ENCODE measurements at places on chromosomes 3 and 15.
A peak's percentile ranks its signal among the peaks of the same experiment; 100 is the strongest.

- DNase-seq: no peak
Measured at GRCh38 chr3:167705840-167706239, 28.9 kb downstream of the PDCD10 start.

GRCh38 chr3:42486814-42487565 is 15.5 kb upstream of the VIPR1 start:
- DNase-seq: peak; percentile 28

- DNase-seq: no peak
Measured at GRCh38 chr15:64807051-64807749, 18.2 kb downstream of the PIF1 start.

DNA sequence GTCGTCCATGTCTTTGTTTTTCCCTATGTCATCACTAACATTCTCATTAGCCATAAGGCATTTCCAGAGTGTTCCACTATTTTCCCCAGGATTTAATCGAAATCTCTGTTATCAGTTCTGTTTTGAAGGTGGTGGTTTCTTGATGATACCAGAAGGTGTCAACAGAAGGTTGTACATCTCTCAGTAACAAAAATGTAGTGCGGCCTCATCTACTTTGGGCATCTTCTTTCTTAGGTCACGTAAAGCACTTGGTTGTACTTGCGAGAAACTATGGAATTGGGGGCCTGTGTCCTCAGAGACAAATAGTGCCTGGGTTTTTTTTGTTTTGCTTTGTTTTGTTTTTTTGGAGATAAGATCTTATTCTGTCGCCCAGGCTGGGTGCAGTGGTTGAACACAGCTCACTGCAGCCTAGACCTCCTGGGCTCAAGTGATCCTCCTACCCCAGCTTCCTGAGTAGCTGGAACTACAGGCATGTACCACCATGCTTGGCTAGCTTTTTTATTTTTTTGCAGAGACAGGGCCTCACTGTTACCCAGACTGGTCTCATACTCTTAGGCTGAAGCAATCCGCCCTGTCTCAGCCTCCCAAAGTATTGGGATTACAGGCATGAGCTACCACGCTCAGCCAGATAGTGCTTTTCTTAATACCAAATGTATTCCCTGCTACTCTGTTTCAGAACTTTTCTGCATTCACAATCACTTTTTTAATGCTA is 61.2 kb upstream of the FURIN start:
- no peak for DNase-seq

DNA sequence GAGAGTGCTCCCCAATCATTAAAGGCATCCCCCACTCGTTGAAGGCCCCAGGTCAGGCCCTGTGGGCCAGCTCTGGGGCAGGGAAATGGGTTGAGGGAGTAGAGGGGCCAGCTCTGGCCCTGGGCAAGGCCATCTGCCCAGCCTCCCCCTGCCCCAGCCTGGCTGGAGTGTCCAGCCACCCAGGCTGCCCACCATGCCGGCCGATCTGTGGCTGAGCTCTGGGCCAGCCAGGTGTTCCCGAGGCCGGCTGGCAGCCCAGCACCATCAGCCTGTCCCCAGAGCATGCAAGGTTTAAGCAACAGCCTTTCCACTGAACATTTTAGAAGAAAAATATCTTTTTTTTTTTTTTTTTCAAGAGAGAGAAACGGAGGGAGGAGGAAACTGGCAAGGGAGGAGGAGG is 62.8 kb upstream of the LINGO1 start:
- DNase-seq: no peak

- DNase-seq: no peak
Measured at GRCh38 chr3:55441499-55441898, 45.6 kb downstream of the WNT5A start.

DNA sequence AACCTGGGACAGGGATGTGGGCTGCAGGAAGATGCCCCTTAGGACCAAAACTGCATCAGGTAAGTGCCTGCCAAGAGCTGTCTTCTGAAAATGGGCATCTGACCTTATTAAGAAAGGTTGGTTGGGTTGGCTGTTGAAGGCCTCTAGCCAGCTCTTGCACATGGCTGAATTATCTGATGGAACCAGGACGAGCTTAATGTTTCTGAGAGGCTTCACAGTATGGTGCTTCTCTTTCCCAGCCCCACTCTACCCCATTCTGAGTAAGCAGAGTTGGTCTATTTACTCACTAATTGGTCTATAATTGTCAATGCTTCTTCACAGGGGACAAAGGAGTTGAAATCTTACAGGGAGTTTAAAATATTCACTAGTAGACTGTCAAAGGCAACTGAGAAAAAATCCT is 48.4 kb downstream of the DTWD1 start:
- no peak for DNase-seq

- peak; percentile 77 for DNase-seq
Measured at GRCh38 chr3:46208167-46208704, at the start of gene CCR1. CCR1 (minus strand) TSS chr3:46208313; CDS start chr3:46204313, 4,000 bp downstream.

GRCh38 chr3:168218600-168218999 is 122.9 kb upstream of the GOLIM4 start:
- DNase-seq: no peak

DNA sequence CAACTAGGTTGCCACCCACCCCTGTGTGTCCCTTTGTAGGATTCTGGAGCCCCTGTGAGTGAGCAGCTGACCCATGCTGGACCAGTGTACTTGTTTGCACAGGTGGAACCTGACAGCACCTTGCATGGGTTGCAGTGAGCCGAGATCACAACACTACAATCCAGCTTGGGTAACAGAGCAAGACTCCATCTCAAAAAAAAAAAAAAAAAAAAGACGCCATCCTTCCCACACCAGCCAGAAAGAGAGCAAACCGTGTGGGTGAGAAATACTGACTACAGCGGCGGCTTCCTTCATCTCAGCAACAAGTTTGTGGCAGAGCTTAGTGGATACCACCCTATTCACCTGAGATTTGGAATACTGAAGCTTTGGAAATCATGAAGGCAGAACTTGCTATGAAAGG is 746 bp upstream of the CD80 start:
- no peak for DNase-seq
